ENCODE measurements at places on chromosomes 5 and 9.

GRCh38 chr5:55063220-55063863 lies 39.1 kb upstream of the GZMA start:
- no peak for DNase-seq

DNA sequence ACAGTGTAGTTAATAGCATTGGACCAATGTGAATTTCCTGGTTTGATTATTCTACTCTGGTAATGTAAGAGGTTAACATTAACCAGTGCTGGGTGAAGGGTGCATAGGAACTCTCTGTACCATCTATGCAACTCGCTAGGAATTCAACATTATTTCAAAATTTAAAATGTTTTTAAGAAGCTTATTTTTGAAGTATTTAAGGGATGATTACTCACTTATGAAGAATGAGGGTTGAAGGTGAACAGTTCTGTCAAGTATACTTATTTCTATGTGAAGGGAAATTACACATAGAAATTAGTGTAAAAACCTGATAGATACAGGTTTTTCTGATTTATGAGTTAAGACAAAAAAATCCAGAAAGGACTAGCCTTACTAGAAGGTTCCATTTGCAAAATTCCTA lies 165.8 kb downstream of the INSYN2B start:
- no peak for DNase-seq

- DNase-seq = no peak
Observed at GRCh38 chr5:90290648-90291047, 118.9 kb downstream of the CETN3 start.

- no peak for DNase-seq
Observed at GRCh38 chr5:109309326-109310063, 100.3 kb downstream of the PJA2 start.

- no peak for DNase-seq
Observed at GRCh38 chr5:111063709-111064322, 7.7 kb upstream of the TSLP start.

DNA sequence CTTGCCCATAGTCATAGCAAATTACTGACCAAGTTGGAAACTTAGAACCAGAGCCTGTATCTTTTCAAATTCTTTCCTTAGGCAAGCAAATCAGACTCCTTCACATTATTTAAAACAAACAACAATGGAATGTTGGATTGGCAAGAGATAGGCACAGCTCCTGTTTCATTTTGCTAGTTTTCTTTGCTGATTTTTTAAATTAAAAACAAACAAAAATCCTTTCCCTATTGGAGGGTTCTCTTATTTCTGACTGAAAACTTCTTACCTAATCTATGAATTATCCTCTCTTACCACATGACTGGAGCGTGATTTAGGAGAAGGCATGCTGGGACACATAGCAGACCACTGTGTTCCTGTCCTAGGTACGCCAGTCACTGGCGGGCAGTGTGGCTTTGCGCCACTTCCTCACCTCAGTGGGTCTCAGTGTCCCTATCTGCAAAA lies 63.0 kb downstream of the TTC39B start:
- DNase-seq = no peak

DNA sequence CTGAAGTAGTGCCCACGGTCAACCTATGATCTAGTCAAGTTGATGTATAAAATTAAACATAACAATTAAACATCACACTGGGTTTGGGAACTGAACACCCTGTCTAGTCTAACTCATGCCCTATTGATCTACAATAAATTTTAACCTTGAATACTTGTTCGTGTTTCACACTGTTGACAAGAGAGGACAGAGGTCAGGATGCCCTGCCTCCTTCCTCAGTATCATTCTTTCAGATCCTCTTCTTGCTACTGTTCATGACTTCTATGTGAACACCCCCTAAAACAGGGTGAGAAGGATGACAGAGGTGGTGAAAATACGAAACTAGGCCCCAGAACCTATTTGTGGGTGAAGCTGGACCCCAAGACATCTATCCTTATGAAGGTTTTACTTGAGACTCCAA lies 8.1 kb upstream of the MAT2B start:
- no peak for DNase-seq

- no peak for DNase-seq
Observed at GRCh38 chr5:156481741-156482140, 154.8 kb downstream of the SGCD start.

DNA sequence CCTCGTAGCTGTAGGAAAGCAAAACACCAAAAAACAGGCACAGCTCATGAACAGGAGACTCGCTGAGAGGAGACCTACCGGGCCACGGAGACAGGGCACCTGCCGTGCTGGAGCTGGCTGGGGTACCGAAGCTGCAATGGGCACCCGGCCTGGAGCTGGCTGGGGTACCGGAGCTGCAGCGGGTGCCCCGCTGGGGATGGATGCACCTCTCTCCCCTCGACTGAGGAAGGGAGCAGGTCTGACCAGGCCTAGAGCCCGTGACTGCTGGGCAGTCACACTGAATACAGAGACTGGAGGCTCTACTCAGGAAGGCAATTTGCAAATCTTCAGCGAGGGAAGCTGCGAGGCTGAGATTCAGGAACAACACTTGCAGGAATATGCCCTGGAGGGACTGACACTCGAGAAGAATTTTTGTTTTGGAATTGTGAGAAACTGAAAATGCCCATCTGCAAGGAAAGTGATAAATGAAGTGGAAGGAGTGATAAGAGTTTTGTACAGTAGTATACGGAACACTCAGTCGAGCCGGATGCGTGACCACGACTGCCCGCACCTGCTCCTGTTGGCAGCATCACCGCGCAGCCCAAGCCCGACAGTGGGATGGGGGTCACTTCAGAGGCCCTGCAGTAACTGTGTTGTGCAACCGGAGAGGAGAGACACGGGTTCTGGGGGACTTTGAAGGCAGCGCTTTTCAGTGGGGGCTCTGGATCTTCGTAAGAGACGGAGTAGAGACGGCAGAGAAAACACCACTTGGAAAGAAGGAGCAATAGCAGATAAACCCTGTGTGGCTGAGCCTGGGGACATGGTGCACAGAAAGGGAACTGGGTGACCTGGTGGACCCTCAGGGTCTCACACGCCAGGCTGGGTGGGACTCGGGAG lies 27.9 kb upstream of the LPCAT1 start:
- DNase-seq = no peak

DNA sequence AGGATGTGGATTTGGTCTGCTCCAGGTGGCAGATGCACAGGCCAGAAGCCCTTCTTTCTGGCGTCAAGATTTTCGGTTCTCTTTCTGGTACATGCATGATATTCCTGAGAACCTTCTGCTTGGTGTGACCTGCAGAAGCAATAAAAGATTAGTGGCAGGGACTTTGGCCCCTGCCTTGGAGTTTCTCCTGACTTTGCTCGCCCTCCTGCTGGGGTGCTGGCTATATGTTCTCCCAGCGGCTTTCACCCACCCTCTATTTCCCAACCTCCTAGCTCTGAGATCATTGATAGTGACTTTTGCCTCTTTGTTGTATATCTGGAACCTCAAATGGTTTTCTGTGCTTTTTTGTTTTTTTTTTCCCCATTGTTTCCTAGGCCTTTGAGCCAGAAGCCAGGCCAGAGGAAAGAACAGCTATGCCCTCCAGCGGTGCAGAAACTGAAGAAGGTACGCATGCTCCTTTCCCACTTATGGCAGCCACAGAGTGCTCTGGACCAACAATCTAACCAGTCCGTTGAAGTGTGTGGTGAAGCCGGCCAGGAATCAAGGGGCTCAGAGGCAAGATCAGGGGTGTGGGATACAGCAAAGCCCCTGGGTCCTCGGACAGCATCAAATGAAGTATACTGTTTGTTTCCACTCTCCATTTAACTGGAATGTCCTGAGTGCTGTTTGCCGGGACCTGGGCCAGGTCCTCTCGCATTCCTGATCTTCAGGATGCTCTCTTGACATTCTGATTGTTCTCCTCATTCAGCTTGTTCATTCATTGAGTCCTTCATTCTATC lies 154.5 kb downstream of the ARHGEF28 start:
- DNase-seq = no peak

DNA sequence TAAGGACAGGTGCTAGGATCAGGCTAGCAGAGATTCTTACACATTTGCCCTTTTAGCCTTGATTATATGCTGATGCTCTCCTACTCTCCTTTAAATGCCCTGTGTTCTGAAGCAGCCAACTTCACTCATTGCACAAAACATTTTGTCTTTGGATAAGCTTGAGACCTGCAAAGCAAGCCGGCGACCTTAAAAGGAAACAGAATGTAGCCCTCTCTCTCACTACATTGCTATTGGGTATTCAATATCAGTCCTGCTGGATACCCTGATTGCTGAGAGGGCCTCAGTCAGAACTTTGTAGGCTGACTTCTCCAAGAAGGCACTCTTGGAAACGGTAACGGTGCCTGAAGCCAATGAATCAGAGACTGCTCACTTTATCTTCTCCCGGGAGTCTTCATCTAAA lies 528.9 kb downstream of the DTWD2 start:
- DNase-seq = no peak

GRCh38 chr9:135865531-135865930 lies 41.8 kb downstream of the CAMSAP1 start:
- DNase-seq = no peak

Measured in stimulated activated CD4-positive, alpha-beta T cell treated with anti-CD3 and anti-CD28 coated beads, Interleukin-4, amount 100 ng/mL, for 24 hours (primary cell).